ENCODE measurements at places on chromosomes 11 and 22.

DNA sequence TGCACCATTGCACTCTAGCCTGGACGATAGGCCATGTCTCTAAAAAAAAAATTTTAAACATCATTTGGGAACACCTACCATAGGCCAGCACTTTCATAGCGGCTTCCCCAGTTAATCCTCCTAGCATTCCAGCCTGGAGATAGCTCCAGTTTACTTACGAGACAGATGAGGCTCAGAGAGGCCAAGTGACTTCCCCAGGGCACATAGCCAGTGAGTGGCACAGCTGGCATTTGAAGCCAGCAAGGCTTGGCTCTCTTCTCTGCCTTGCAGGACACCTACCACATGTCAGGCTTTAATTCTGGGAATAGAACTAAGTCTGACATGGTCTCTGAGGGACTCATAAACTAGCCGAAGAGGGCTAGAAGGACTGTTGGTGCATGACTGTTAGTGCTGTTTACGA is 4.9 kb upstream of the TAGLN start:
- DNase-seq: no peak

- no peak for DNase-seq
Measured at GRCh38 chr11:43515090-43515489, 156.4 kb downstream of the TTC17 start.

DNA sequence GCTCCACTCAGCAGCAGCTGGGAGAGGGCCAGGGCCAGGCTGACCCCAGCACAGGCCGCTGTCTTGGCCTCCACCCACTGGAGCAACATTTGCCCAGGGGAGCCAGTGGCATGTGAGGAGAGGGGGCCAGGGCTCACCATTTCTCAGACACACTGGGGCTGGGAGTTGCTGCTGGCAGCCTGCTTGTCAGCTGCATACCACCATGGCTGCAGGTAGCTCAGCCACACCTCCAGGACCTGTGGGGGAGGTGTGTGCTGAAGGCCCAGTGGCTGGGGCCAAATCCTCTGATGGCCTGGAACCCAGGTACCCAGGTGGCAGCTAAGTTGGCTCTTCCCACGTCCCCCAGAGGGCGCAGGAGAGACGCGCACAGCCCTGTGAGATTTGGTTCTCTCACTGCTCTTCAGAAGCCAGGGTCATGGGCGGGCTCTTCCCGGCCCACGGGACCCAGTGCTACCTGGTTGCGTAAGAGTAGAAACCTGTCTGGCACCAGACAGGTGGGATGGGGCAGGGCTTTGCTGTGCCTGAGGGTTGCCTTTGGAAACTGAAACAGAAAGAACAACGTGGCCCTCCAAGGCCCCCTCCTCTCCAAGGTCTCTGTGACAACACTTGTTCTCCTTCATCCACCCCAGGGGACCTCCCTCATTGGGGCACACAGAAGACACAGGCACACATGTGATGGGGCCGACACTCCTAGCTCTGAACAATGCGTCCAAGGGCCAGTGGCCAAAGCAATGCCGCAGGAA is 98.8 kb downstream of the MED15 start:
- peak; percentile 24 for DNase-seq

GRCh38 chr11:60731586-60731985 is 7.1 kb downstream of the MS4A18 start:
- DNase-seq: no peak

DNA sequence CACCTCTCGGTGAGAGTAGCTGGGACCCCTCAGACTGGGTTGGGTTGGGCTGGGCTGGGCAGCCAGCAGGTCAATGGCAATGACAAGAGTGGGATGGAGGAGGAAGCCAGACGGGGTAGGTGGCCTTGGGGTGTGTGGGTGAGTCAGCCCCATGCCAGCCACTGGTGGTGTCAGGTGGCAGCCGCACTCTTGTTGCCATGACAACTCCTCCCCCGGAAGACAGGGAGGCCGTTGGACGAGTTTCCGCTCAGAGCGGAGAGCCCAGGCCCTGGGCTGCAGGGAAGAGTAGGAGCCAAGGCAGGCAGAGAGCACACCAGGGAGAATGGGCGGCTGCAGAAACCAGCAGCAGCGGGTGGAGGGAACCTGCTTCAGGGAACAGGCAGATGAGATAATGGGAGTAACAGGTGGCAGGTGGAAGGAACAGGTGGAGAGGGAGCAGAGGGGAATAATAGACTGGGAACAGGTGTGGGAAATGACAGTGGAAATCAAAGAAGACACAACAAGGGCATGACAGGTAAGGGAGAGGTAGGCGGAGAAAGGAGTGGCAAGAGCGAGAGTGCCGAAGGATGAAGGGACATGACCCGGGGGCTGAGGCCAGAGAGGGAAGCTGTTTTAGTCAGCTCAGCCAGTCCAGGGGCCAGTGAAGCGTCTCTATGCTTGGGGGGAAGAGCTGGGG is 8.7 kb downstream of the SPTBN2 start:
- peak; percentile 15 for DNase-seq

DNA sequence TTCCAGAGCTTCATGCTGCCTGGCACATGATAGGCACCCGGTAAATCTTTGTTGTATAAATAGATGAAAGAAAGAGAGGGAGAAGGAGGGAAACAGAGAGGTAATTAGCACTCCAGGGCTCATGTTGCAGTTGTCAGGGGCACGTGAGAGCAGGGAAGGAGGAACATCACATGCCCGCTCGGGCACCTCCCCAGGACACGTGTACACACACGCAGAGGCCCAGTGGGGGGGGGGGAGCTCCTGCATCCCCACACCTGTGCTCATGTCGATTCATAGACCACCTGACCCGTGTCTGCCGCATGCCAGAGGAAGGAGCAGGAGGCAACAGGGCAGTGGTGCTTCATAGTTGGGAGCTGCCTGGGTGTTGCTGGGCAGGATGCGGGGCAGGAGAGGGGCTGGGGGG is 37.1 kb upstream of the NNMT start:
- no peak for DNase-seq

- DNase-seq: no peak
Measured at GRCh38 chr11:56887940-56888339, 100.8 kb upstream of the OR5AK2 start.

Data from pulmonary artery endothelial cell (primary cell).